ENCODE measurements at places on chromosomes 12 and 14.
A peak's percentile ranks its signal among the peaks of the same experiment; 100 is the strongest.

- no peak for DNase-seq
These were observed 5.9 kb upstream of the SIVA1 start for GRCh38 chr14:104746934-104747481.

DNA sequence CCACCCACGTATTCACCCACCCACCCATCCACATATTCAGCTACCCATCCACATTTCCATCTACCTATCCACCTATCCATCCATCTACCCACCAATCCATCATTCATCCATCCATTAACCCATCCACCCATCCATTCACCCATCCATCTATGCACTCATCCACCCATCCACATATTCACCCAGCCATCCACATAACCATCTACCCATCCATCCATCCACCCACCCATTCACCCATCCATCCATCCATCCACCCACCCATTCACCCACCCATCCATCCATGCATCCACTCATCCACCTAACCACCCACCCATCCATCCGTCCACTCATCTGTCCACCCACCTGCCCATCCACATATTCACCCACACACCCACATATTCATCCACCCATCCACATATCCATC, 70.5 kb downstream of the LGMN start:
- DNase-seq, result no peak

DNA sequence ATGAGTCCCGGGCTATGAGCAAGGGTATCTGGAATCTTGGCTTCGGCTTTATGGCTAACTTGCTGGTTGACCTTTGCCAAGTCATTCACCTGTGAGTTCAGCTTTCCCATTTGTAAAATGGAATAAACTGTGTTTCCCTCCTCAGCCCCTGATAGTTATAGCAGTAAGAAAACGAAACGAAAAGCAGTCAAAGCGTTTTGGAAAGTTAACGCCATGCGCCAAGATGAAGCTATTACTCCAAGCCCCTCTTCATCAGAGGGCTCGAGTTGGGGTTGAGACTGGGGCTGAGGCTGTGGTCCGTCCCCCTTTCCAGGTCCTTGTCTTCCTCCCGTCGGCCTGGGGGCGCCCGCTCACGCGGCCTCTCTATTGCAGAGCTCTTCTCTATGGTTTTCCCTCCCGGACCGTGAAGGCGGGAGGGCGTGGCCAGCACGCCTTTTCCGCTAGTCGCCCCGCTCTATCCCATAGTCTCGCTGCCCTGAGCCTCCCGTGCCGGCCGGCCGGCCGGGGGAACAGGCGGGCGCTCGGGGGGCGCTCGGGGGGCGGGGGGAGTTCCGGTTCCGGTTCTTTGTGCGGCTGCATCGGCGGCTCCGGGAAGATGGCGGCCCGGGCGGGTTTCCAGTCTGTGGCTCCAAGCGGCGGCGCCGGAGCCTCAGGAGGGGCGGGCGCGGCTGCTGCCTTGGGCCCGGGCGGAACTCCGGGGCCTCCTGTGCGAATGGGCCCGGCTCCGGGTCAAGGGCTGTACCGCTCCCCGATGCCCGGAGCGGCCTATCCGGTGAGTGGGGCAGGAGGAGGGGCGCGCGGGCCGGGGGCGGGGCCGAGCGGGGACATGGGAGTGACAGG, at the start of gene SMARCD1:
Gene SMARCD1 (plus strand): TSS at position 568 of the 840 bp plus-strand sequence. CDS start 28 bp downstream, at position 596.
- peak; percentile 71 for DNase-seq

GRCh38 chr12:113689047-113689610, 217.5 kb upstream of the LHX5 start:
- DNase-seq, result no peak

DNA sequence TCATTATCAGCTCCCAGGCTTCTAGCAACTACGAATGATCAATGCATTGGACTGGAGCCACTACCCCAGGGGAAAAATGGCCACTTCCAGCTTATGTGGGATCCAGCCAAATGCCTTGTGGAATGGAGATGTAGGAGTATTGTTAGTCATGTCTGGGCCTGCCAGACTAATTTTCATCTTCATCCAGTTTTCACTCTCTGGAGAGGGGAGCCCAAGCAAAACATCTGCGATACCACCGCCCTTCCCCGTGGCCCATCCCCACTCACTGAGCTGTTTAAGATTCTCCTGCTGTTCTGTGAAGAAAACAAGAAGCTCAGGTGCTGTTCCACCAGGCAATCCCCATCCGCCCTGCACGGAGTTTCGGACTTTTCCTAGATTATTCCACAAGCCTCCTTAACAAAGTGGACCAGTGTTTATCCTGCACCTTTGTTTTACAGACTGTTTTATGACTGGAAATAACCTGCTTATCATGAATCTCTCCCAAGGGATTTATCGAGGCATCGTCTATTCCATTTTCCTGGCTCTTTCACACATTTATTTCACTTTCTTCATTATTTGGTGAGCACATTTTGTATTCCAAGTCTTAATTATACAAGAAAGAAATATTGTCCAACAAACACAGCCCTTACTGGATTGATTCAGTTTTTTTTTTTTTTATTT, 35.5 kb upstream of the MAX start:
- no peak for DNase-seq

- no peak for DNase-seq
These were observed 231.9 kb downstream of the BCL11B start for GRCh38 chr14:99040052-99040451.

GRCh38 chr14:49294621-49295148, 291.5 kb downstream of the RPS29 start:
- no peak for DNase-seq

- no peak for DNase-seq
These were observed 35.1 kb upstream of the BATF start for GRCh38 chr14:75487155-75487671.

DNA sequence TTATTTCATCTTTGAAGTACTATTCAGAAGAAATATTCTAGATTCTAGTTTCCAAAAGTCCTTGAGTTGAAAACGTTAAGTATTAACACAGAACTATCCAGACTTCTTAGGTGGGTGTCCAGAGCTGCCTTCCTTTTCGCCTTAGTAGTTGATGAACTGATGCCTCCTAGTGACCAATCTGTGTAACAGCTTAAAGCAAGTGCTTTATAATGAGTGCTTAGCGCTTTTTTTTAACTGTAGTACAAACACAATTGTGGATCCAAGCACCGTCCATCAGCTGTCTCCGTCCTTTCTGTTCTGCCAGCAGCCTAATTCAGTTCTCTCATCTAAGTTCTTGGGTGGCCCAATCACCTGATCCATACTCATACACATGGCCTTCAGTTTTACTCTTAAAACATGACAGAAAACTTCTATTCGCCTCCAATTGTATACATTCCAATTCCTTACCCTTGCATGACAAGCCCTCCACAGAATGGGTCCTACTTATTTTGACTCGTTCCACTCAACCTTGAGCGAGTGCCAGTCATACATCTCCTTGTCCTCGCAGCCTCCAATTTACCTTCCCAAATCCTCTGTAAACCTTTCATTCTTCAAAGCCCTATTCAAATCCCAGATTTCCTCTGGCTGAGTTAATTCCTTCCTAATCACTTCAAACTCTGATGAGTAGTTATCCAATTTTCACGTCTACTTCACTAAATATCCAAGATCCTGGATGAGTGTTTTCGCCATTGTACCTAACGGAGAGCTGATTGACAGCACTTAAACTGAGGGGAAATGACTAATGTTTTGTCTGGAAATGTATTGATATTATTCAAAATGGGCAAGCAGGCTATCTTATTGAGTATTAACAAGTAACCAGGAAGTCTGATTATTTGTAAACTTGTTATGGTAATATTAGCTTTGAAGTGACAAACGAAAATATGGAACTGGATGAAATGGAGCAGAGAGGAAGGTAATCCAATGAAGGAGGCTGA, 5.8 kb upstream of the PHLDA1 start:
- no peak for DNase-seq

DNA sequence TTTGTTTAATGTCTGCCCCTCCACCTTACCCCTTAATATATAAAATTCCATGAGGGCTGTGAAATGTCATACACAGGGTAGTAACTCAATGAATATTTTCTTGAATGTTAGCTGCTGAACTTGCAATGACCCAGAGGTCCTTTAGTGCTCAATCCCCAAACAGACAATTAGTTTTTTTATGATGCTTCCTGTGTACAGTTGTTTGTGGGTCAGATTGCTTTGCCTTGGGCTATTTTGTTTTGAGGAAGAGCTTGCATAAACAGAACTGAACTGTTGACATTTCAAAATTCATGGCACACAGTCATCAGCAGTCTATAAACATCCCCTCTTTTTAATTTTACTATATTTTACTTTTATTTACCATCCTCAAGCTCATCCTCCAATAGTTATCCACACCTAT, 820.5 kb upstream of the SEL1L start:
- DNase-seq, result no peak

DNA sequence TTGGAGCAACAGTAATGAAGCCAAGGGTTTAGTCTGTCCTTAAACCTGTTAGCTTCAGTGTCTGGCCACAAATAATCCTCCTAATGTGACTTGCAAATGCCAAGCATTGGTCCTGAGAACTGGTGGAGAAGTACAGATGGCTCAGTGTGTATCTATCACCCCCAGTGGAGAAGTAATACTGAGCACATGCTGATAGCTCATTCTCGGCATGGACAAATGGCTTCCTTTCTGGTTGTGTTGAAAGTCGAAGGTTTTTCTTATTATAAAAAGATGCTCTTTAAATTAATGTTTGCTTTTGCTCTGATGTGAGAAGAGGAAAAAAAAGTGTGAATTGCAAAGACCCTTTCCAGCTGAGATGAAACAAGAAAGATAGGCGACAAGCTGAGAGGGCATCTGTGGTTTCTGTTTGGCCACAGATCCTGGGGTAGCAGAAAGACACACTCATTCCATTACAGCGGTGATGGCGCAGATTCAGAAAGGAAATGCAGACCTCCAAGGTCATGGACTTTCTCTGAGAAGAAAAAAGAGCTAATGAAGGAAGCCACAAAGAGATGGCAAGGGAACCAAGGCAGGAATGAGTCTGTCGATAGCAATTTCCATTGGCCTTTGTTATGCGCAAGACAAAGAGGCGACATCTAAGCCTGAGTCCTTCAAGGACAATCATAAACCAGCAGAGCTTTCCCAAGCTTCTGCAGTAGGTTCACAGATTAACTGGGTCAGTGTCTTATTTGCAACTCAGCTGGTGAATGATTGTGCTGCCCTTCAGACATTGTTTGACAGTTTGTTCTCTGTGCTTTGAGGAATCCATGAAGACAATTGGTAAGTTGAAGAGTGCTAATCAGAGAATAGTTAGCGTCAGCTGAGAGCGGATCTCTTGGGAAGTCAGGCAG, 155.5 kb upstream of the RGS6 start:
- no peak for DNase-seq

DNA sequence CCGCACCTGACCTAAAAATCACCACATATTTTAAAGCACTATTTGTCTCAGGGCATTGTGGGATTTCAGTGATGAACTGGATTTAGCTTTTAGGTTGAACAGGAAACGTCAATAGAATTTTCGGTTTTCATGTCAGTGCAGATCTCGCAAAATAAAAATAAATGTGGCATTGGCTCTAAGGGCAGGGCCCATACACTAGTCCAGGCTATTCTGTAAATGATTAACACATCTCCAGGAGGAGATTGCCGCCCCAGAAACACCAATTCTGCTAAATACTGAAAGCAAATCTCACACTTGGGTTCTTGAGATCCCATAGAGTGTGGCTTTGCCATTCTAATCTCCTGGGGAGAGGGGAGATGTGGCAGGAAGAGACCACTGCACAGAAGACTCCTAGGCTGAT, 1494.0 kb upstream of the TMEM132C start:
- DNase-seq, result no peak

DNA sequence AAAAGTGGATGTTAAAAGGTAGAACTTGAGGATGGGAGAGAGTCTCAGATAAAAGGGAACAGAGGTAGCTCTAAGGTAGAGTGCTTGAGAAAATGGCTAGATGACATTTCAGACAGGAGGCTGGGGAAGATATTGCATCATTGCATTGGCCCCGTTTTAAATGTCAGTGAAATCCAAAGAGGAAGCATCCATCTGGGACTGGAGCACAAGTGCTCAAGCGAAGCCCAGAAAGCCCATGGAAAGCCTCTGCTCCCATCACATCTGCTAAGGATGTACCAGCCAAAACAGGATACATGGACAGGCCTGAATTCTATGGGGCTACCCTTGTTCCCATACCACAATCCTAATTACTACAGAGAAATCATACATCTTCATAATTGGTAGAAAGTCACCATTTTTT, 581.5 kb upstream of the TMEM132C start:
- DNase-seq, result no peak

DNA sequence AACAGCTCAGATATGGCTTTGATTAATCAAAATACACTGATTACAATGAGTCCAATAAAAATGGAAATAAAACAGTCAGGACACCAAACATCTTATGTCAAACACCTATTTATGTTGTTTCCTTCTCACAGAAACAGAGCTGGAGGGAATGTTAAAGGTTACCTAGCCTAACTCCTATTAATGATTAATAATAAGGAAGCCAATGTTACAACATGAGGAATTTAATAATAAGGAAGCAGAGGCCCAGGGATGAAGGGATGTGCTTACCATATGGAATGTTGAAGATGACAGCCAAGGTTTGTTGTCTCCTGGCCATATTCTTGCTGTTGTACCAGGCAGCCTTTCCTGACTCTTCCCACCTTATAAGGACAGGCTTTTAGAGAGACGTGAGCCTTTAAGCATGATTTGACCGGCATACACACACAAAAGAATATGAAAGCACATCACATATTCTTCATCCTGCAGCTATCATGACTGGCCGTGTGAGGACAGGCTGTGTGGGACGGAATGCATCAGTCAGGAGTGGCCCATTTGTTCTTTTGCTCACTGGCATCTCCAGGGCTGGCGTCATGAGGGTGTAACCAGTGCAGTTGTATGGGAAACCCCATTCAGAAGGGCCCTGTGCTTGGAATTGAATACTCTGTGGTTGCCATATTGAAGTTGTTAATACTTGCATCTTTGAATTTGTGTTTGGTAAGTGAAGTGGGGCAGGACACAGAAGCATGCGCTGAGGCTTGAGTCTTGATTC, 3.1 kb upstream of the GPRC5D start:
- no peak for DNase-seq

DNA sequence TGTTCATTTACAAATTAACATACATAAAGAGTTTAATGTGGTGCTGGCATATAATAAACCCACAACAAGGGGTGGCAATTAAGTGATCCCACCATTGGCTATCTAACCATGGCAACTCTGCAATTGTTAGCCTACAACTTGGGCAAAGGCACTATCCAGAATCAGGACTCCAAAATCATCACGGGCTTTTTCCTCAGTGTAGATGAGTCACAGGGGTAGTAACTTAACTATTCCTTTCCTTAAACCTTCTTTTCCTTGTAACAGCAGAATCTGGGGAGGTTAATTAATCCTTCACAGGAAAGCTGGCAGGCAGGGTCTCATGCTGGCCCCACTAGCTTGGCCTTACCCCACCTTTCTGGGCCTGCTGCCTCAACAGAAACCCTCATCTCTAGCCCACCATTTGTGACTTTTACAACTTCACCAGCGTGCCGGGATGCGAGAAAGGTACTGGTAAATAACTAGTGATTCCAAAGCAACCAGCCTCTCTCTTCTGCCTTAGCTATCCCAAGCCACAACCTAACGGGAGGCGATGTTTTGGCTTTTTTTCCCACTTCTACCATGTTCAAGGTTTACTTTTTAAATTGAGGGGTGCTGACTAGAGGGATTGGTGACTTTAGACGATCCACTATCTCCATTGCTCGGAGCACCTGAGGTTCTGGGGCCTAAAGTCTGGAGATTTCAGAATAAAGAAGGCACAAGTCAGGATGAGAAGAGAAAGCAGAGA, 744 bp downstream of the ATP5MC2 start:
- no peak for DNase-seq
